HEK293T (cell line): ENCODE measurements at places on chromosomes 2 and 18.
A peak's percentile ranks its signal among the peaks of the same experiment; 100 is the strongest.

GRCh38 chr2:15889442-15890123, 50.8 kb upstream of the MYCN start:
- DNase-seq: no peak

GRCh38 chr2:43169987-43170386, 56.4 kb downstream of the ZFP36L2 start:
- peak; percentile 78 for DNase-seq

- DNase-seq: no peak
Measured at GRCh38 chr2:3453190-3453999, 65.9 kb downstream of the ADI1 start.

DNA sequence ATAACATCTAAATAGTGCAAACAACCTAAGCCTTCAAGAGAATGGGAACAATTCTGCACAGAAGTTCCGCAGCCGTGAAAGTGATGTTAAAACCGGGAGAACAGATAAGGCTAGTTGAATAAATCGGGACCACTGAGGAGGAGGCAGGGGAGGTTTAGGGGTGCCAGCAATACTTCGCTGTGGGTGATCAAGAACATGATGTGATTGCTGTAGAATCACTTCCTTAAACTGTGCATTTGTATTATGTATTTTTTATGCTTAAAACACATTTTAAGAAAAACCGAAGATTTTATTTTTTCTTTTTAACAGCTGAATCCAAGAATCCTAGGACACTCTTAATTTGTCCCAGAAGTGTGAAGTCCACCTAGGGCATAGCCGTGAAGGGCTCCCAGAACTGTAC, 33.6 kb downstream of the TTC32 start:
- no peak for DNase-seq

DNA sequence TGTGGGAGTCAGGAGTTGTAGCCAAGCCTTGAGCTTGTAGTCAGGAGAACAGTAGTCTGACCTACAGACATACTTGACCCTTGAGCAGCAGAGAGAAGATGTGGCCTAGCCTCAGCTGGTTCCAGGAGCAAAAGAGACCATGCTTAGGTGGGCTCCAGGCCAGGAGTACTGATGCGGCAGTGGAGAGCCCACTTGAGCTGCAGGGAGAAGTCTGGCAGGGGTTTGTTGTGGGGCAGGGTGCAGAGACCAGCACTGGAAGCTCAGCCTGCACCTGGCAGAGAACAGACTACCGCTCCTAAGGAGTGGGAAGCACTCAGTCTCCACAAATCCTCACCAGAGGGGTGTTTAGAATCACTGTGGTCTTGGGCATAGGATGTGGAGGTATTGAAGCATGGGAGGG, 197.9 kb downstream of the TPGS2 start:
- DNase-seq: no peak

GRCh38 chr2:56108806-56109205, 75.0 kb upstream of the CCDC85A start:
- DNase-seq: no peak

GRCh38 chr2:187876554-187876953, 322.3 kb upstream of the TFPI start:
- DNase-seq: no peak
